Lung microvascular endothelial cell (primary cell): ENCODE measurements at places on chromosomes 7 and 10. TPM values are rescaled to one million over a fixed set of nuclear protein-coding genes. Genes with fewer than 3 reads are reported as not detected.

Gene ZSCAN25
- 7.4 and 12.1 TPM in 2 replicates for total RNA-seq

Gene DOCK4
- 57.1 and 58.6 TPM in 2 replicates for total RNA-seq

Gene BLNK
- not detected in 2 replicates for total RNA-seq

Gene ZNF680
- total RNA-seq, result 5.9 and 13.5 TPM in 2 replicates

Gene PDLIM1
- 67.1 and 93.7 TPM in 2 replicates for total RNA-seq

Gene EVX1
- total RNA-seq, result not detected in 2 replicates

Gene SYT15
- total RNA-seq, result 0.65 and 0.79 TPM in 2 replicates

Gene MUC3A
- total RNA-seq, result not detected in 2 replicates

Gene EBLN1
- total RNA-seq, result not detected in 2 replicates
